Neuronal stem cell (in vitro differentiated cells): ENCODE measurements at places on chromosomes 6 and 20.

DNA sequence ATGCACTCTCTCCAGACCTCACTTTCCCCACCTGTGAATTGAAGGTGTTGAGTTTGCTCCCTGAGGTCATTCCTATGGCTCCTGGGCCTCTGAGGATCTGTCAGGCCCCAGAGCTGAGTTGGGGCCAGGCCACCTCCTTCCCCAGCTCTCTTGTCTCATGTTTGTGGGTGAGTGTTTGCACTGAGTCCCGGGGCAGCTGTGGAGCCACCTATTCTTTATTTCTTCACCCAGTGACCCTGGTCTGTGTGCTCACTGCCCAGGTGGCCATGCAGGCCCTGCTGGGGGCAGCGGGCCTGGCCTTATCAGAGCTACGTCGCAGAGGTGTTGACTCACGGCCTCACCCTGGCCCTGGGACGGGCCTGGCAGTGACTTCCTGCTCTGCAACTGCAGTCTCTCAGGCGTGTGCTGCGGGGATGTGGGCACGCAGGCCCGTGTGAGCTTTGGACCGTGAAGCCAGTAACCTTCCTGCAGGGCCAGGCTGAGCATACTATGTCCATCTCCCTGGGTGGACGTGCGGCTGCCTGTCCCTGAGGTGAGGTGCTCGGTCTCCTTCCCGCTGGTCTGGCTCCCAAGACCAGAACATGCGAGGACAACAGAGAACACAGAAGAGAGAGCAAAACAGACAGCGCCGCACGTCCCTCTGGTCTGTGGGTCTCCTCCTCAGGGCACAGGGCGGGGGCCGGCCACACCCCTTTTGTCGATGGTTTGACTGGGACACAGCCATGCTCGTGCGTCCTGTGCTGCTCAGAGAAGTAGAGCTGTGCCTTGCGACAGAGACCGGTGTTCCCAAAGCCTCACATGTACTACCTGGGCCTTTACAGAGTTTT lies 12.1 kb downstream of the TMEM181 start:
- H3K4me3 ChIP-seq, result peak overlapping the region; percentile 32
- H3K36me3 ChIP-seq, result peaks cover 33% of the 10 kb centered on the region
- no peaks in the 10 kb centered on the region for H3K4me1 ChIP-seq

- H3K27me3 ChIP-seq, result no peaks in the 10 kb centered on the region
- peak; percentile 4 for DNase-seq
- H3K4me3 ChIP-seq, result no peak overlapping the region
- H3K4me1 ChIP-seq, result no peaks in the 10 kb centered on the region
Observed at GRCh38 chr6:143223895-143224294, 163.2 kb downstream of the AIG1 start.

GRCh38 chr6:2970034-2970685 lies 1.2 kb downstream of the SERPINB6 start:
- H3K27ac ChIP-seq, result no peak overlapping the region
- no peak overlapping the region for H3K4me3 ChIP-seq

GRCh38 chr6:25004357-25004756 lies 68.6 kb upstream of the RIPOR2 start:
- H3K4me3 ChIP-seq, result no peak overlapping the region
- DNase-seq, result no peak

GRCh38 chr6:39684790-39685488 lies 40.3 kb downstream of the KIF6 start:
- H3K27me3 ChIP-seq, result no peaks in the 10 kb centered on the region
- H3K27ac ChIP-seq, result no peak overlapping the region
- no peak overlapping the region for H3K4me3 ChIP-seq
- H3K4me1 ChIP-seq, result no peaks in the 10 kb centered on the region
- DNase-seq, result no peak
- H3K36me3 ChIP-seq, result no peaks in the 10 kb centered on the region

DNA sequence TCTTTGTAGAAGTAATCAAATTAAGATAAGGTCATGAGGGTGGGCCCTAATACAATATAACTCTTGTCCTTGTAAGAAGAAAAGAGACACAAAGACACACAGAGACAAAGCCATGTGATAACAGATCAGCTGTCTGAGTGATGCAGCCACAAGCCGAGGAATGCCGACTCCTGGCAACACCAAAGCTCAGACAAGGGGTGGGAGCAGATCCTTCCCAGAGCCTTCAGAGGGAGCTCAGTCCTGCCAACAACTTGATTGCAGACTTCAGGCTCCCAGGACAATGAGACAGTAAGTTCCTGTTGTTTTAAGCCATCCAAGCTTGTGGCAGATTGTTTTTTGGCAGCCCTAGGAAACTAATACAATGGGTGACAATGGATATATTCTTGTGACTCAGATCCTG lies 325.0 kb upstream of the AGPAT4 start:
- H3K27ac ChIP-seq, result no peak overlapping the region
- H3K4me1 ChIP-seq, result no peaks in the 10 kb centered on the region
- no peaks in the 10 kb centered on the region for H3K36me3 ChIP-seq
- DNase-seq, result no peak

GRCh38 chr6:135880066-135880972 lies 28.8 kb downstream of the PDE7B start:
- no peaks in the 10 kb centered on the region for H3K4me1 ChIP-seq
- DNase-seq, result no peak
- no peak overlapping the region for H3K27ac ChIP-seq
- no peaks in the 10 kb centered on the region for H3K36me3 ChIP-seq
- no peaks in the 10 kb centered on the region for H3K27me3 ChIP-seq

GRCh38 chr20:23629017-23629541 lies 8.7 kb downstream of the CST3 start:
- H3K4me1 ChIP-seq, result no peaks in the 10 kb centered on the region
- H3K4me3 ChIP-seq, result no peak overlapping the region
- H3K27me3 ChIP-seq, result no peaks in the 10 kb centered on the region
- H3K36me3 ChIP-seq, result no peaks in the 10 kb centered on the region
- no peak for DNase-seq
- no peak overlapping the region for H3K27ac ChIP-seq

DNA sequence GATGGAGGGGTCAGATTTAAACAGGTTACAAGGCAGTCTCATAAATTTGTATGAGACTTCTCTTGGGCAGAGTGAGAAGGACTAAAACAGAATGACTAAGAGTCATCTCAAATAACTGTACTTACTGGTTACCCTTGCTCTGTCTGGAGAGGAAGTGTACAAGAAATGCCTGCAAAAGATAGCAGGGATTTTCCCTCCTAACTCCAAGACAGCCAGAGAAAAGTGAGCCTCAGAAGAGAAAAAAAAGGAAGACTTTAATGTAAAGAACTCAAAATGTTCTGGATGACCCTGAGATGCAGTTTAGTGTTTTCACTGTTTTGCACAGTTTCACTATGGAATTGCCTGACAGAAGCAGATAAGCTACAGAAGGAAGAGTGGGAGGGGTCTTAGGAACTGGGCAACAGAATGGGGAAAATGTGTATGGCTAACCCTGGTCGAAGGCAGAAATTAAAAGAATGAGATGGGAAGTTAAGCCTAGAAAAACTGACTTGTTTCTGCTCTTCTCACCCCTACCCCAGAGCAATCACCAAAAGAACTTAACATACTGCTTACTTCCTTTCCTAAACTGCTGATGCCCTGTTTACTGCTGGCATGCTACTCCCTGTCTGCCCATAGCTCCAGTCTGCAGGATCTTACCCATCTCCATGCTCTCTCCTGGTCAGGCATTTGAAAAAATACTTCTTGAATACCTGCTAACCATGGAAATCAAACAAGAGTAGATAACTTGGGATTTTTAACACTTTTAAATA lies 98.1 kb upstream of the MARCKS start:
- H3K4me3 ChIP-seq, result no peak overlapping the region
- no peak overlapping the region for H3K27ac ChIP-seq
- no peaks in the 10 kb centered on the region for H3K36me3 ChIP-seq
- no peak for DNase-seq

- peak; percentile 87 for DNase-seq
- H3K27me3 ChIP-seq, result no peaks in the 10 kb centered on the region
- peak within 1 kb of the TSS; percentile 85 for H3K4me3 ChIP-seq
- H3K36me3 ChIP-seq, result peaks cover 13% of the 10 kb centered on the region
- peaks cover 27% of the 10 kb centered on the region for H3K4me1 ChIP-seq
- H3K27ac ChIP-seq, result peak within 1 kb of the TSS; percentile 15
Observed at GRCh38 chr20:63955827-63956663, at the start of gene UCKL1. Gene UCKL1, minus strand, starts transcription at chr20:63956416. Its CDS starts 44 bp downstream, at chr20:63956372.

DNA sequence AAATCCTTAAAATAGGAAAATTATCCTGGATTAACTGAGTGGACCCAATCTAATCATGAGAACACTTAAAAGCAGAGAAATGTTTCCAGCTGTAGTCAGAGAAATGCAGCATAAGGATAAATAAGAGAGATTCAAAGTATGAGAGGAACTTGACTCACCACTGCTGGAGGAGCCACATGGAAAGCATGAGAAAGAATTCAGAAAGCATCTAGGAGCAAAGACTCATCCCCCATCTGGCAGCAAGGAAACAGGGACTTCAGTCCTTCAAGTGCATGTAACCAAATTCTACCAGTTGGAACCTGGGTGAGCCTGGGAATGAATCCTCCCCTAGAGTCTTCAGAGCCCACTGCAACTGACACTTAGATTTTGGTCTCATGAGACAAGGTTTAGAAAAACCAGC lies 33.7 kb downstream of the RNF146 start:
- no peak for DNase-seq
- H3K4me1 ChIP-seq, result no peaks in the 10 kb centered on the region
- H3K27me3 ChIP-seq, result no peaks in the 10 kb centered on the region
- H3K27ac ChIP-seq, result no peak overlapping the region

- DNase-seq, result no peak
- H3K4me3 ChIP-seq, result no peak overlapping the region
- no peak overlapping the region for H3K27ac ChIP-seq
- H3K4me1 ChIP-seq, result no peaks in the 10 kb centered on the region
- H3K27me3 ChIP-seq, result no peaks in the 10 kb centered on the region
Observed at GRCh38 chr6:94680669-94681212, 896.6 kb upstream of the MANEA start.

DNA sequence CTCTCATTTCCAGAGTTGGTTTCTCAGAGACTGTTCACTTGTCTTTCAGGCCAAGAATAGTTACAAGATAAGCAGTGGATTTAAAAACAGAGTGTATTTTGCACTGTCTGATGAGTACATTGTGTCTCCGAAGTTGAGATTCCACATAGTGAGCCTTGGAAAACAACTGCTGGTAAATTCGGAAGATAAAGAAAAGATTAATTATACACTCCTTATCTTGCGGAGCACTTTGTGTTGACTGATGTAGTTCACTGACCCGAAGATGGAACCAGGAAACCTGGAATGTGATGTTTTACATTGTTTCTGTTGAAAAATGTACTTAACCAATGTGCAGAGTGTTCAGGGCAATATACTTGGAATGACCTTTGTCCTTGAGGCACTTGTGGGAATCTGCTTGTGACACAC lies 51.0 kb downstream of the ANKS1A start:
- DNase-seq, result no peak
- H3K27me3 ChIP-seq, result no peaks in the 10 kb centered on the region
- no peaks in the 10 kb centered on the region for H3K36me3 ChIP-seq
- H3K4me1 ChIP-seq, result no peaks in the 10 kb centered on the region

- H3K4me1 ChIP-seq, result no peaks in the 10 kb centered on the region
- no peak overlapping the region for H3K27ac ChIP-seq
- no peaks in the 10 kb centered on the region for H3K27me3 ChIP-seq
- no peak for DNase-seq
- H3K36me3 ChIP-seq, result no peaks in the 10 kb centered on the region
Observed at GRCh38 chr6:158686791-158687381, 37.0 kb downstream of the SYTL3 start.

GRCh38 chr20:37538003-37538402 lies 10.3 kb upstream of the BLCAP start:
- peaks cover 3% of the 10 kb centered on the region for H3K27me3 ChIP-seq
- H3K27ac ChIP-seq, result no peak overlapping the region
- H3K36me3 ChIP-seq, result no peaks in the 10 kb centered on the region
- peaks cover 2% of the 10 kb centered on the region for H3K4me1 ChIP-seq
- no peak for DNase-seq
- no peak overlapping the region for H3K4me3 ChIP-seq

DNA sequence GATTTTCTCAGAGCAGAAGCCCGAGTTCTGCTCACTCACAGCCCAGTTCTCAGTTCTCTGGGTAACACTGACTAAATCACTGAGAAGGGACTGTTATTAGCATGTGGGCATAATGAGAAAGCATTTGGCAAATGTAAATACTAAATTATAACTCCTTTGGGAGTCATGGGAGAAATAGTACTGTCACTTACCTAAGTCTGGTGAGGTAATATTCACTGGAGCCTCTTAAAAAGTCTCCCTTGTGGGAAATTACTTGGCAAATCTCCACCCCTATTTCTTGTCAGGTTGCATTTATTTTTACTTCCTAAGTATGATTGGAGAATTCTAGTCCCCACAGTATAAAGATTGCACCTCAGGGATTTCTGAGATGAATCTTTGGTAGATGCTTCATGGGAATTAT lies 254.3 kb downstream of the SLC35F1 start:
- H3K27me3 ChIP-seq, result no peaks in the 10 kb centered on the region
- DNase-seq, result no peak
- H3K36me3 ChIP-seq, result no peaks in the 10 kb centered on the region
- no peak overlapping the region for H3K4me3 ChIP-seq
- no peak overlapping the region for H3K27ac ChIP-seq
- H3K4me1 ChIP-seq, result peaks cover 2% of the 10 kb centered on the region

- no peak overlapping the region for H3K4me3 ChIP-seq
- H3K27ac ChIP-seq, result no peak overlapping the region
- peaks cover 23% of the 10 kb centered on the region for H3K4me1 ChIP-seq
- no peaks in the 10 kb centered on the region for H3K36me3 ChIP-seq
Observed at GRCh38 chr6:139295901-139296300, 4.1 kb upstream of the TXLNB start.

DNA sequence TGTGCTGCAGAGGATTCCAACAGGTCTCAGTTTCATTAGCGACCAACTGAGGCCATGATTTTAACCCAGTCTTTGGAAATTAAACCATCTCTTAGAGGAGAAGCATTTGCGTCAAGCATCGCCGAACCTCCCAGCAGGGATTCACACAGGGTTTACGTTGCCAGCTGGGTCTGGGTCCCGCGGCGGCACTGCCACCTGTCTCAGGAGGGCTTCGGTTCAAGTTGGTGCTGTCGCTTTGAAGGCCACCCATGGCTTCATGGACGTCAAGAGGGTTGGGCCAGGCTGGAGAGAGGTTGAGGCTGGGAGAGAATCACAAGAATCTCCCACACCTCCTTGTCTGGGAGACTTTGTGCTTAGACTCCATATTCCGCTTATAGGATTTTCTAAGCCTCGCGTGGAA lies 43.0 kb upstream of the FRMD1 start:
- no peak overlapping the region for H3K4me3 ChIP-seq
- H3K27ac ChIP-seq, result no peak overlapping the region
- no peak for DNase-seq

DNA sequence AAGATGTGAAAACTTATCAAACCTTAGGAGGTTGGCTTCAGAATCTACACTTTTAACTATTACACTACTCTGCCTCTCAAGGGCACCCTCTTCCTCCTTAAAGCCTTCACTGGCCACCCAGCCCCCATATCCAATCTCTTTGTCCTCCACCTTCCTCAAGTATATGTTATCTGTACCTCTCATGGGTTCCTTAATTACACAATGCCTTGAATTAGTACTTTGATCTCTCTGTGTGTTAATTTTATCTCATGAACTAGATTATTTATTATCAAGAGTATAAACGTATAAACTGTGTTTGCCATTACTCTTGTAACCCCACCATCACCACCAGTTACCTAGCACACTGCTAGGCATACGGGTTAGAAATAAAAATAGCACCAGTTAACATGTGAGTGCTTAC lies 83.3 kb downstream of the NCR2 start:
- H3K36me3 ChIP-seq, result no peaks in the 10 kb centered on the region
- no peak overlapping the region for H3K4me3 ChIP-seq

GRCh38 chr6:42727627-42728026 lies 5.2 kb upstream of the PRPH2 start:
- H3K36me3 ChIP-seq, result no peaks in the 10 kb centered on the region
- no peak for DNase-seq
- H3K27me3 ChIP-seq, result no peaks in the 10 kb centered on the region

- DNase-seq, result no peak
- peaks cover 5% of the 10 kb centered on the region for H3K4me1 ChIP-seq
- H3K36me3 ChIP-seq, result no peaks in the 10 kb centered on the region
- H3K27me3 ChIP-seq, result no peaks in the 10 kb centered on the region
Observed at GRCh38 chr6:38346291-38347079, 293.2 kb downstream of the BTBD9 start.
